ENCODE measurements at places on chromosomes 2 and 18.

GRCh38 chr2:166444306-166444705 lies 49.7 kb downstream of the SCN7A start:
- DNase-seq = no peak

- no peak for DNase-seq
Measured at GRCh38 chr2:31127931-31128330, 10.3 kb downstream of the GALNT14 start.

- DNase-seq = no peak
Measured at GRCh38 chr2:129768036-129768386, 211.5 kb upstream of the RAB6C start.

GRCh38 chr2:38178556-38179419 lies 102.8 kb upstream of the CYP1B1 start:
- DNase-seq = no peak

GRCh38 chr2:134682726-134683125 lies 36.1 kb downstream of the TMEM163 start:
- DNase-seq = no peak

DNA sequence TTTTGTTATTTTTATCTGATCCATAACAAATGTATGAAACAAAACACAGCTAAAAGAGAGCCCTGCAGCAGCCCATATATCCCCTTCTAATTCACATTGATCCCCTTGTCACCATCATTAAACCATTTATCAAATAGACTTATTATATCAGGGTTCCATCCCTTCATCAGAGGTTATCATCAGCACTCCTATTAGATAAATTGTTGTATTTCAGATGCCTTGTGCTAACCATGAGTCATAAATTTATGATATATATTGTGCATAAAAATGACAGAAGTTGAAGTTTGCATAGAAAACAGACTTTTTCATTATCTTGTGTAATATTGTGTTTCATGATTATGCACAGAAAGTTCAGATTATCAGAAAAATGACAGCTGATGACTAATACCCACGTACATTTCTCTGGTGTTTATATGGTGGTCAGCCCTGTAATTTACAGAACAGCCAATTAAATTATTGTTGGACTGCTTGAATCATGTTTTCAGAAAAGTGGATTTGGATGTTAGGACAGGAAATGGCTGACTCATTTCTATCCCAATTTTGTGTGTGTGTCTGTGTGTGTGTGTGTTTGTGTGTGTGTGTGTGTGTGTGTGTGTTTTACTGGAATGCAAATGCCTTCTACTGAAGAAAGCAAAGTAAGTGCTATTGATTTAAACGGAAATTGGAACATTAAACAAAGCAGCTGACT lies 80.9 kb downstream of the PPP1R1C start:
- DNase-seq = no peak

DNA sequence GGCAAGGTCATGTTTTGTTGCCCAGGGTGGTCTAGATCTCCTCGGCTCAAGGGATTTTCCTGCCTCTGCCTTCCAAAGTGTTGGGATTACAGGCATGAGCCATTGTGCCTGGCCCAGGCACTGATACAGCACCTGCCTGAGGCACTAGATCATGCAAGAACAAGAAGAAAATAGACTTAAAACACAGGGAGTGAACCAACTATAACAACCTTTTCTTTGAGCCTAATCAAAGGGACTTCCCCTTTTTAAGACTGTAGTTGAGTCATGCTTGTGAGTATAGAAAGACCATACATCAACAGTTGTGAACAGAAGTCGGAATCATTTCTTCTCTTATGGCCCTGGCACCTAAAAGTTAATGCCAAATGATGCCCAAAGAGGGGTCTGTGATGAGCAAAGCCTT lies 47.9 kb upstream of the MAPRE2 start:
- no peak for DNase-seq

DNA sequence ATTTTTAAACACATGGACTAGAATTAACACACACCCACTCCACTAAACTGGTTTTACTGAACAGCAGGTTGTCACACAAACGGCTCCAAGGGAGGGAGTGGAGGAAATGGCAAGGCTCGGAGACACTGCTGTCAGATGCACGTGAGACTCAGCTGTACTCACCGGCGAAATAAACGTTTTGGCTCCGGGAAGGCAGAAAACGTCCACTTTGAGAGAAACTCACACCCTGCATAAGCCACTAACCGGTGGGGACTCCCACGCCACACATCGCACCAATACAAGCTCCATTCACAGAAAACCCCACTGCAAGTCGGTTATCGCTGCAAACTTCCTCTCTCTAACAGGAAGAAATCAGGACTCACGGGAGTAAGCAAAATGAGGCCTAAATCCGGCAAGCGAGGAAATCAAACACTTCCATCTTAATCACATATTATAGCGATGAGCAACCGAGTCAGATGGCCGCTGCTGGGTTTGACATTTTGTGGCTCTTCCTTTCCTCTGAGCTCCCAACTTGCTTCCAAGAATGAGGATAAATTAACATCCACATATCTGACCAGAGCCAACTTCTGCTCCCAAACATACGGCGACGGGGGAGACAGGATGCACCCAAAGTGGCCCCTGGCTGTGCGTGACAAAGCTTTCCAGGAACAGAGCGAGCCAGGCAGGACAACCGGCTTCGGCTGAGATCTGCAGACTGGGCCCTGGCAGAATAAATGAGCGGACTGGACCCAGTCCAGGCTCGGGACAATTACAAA lies 63.5 kb downstream of the HDAC4 start:
- no peak for DNase-seq

DNA sequence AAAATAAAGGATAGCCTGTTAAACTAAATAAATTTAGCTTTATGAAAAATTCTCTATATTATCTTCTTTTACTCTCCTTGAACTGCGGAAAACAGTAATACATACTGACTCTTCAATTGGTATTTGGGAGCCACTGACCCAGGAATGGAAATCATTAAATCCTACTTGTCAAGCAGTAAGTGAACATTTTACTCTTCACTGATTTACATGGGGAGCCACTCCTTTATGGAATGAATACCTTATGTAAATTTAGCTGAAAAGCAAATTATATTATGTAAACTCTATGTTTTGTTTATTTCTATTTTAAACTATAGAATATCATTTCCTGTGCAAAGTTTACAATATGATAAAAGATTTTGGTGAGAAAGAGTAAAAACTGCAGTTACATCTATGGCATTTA lies 85.2 kb downstream of the STRADB start:
- no peak for DNase-seq

DNA sequence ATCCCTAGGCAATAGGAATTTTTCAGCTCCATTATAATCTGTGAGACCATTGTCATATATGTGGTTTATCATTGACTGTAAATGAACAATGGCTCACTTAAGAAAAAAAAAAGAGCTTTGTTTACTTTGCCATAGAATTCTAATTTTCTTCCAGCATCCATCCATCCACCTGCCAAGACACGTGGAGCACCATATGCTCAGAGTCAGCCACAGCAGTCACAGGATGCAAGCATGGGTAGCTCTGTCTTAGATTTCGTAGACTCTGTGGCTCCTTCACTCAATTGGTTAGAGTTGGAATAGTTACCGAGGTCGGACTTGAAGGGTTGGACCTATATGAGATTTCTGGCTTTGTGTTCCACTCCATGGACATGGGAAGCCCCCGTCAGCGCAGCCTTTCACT lies 75.6 kb downstream of the COA5 start:
- DNase-seq = no peak

- no peak for DNase-seq
Measured at GRCh38 chr18:37422116-37422515, 143.5 kb downstream of the CELF4 start.

- no peak for DNase-seq
Measured at GRCh38 chr18:4211111-4211837, 243.8 kb downstream of the DLGAP1 start.

GRCh38 chr2:129653246-129653645 lies 326.2 kb upstream of the RAB6C start:
- no peak for DNase-seq

DNA sequence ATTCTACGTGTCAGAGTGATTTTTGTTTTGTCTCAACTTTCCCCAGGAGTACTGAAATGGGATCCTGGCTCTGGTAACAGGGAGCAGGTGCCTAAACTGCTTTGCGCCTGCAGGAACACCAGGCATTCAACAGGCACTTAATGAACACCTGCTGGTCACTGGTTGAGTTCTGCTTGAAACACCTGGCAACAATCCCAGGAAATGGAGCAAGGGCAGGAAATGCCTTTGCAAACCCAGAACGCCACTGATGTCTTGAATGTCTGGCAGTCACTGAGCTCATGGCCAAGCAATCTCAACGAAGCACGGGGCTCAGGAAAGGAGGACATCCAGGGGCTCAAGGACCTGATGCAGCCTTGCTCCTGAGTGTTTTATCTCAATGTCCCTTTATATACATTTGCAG lies 360.0 kb upstream of the RAB6C start:
- DNase-seq = no peak
